Transverse colon (tissue), 4 donors: ENCODE measurements at places on chromosomes 1 and 21. TPM values are rescaled to one million over a fixed set of nuclear protein-coding genes. Genes with fewer than 3 reads are reported as not detected.
A peak's percentile ranks its signal among the peaks of the same experiment; 100 is the strongest.

GRCh38 chr1:170714163-170714562 is 50.2 kb downstream of the PRRX1 start:
- H3K36me3 ChIP-seq, result no peaks in the 10 kb centered on the region
- H3K27me3 ChIP-seq, result no peaks in the 10 kb centered on the region
- no peak for DNase-seq
- H3K4me3 ChIP-seq, result no peak overlapping the region
- H3K27ac ChIP-seq, result no peak overlapping the region

DNA sequence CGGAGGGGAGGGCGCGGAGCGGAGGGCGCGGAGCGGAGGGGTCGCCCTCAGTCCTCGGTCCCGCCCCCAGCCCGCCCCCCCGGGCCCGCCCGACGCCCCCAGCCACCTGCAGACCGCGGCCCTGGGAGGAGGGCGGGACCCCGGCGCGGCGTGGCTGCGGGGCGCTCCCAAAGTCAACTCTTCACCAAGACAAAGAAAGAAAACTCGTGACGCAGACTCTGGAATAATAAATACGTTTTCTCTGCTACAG is 1.2 kb downstream of the HES4 start:
- H3K36me3 ChIP-seq, result no peaks in the 10 kb centered on the region
- peaks cover 36% of the 10 kb centered on the region for H3K4me1 ChIP-seq
- H3K4me3 ChIP-seq, result peak overlapping the region; percentile 54

DNA sequence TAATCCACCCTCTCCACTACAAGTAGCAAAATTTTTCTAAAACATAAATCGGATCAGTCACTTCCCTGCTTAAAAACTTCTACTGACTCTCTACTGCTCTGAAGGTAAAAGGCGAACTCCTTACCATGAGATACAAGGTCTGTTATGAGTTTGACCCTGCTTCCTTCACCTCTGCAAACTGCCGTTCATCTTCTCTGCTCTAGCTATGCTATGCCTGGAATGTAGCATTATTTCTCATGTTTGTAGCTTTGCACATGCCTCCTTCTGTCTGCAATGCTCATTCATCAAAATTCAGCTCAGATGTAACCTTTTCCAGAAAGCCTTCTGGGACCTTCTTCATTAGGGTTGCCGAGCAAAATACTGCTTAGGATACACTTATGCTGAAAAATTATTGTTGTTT is 30.8 kb downstream of the RPL5 start:
- H3K27ac ChIP-seq, result no peak overlapping the region
- H3K27me3 ChIP-seq, result no peaks in the 10 kb centered on the region
- no peaks in the 10 kb centered on the region for H3K36me3 ChIP-seq
- no peaks in the 10 kb centered on the region for H3K4me1 ChIP-seq

GRCh38 chr1:111212634-111213335 is 12.3 kb upstream of the DENND2D start:
- no peaks in the 10 kb centered on the region for H3K4me1 ChIP-seq
- no peak overlapping the region for H3K27ac ChIP-seq
- DNase-seq, result no peak
- no peak overlapping the region for H3K4me3 ChIP-seq
- H3K36me3 ChIP-seq, result no peaks in the 10 kb centered on the region

C4BPA gene
- total RNA-seq, result 2.5 TPM

KCNA10 gene
- total RNA-seq, result not detected

GPATCH2 gene
- total RNA-seq, result 21.9 TPM

GRCh38 chr21:42091899-42092508 is 20.9 kb downstream of the UMODL1 start:
- no peak overlapping the region for H3K4me3 ChIP-seq
- no peak for DNase-seq
- no peaks in the 10 kb centered on the region for H3K36me3 ChIP-seq
- no peaks in the 10 kb centered on the region for H3K27me3 ChIP-seq
- H3K27ac ChIP-seq, result no peak overlapping the region

DNA sequence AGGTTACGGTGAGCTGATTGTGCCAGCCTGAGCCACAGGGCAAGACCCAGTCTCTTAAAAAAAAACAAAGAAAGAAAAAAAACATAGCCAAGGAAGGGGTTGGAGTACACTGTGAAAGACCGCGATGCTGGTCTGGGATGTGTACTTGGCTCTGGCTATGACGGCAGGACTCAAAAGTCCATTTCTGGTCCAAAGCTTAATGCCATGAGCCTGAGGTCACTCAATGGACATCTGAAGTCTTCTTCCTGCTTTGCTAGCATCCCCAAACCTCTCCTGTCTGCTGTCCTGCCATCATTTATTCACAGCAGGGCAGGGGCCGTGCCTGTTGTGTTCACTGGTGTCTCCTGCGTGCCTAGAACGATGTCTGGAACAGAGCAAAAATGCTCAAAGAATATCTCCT is 1.5 kb upstream of the ARHGEF10L start:
- no peaks in the 10 kb centered on the region for H3K36me3 ChIP-seq
- no peaks in the 10 kb centered on the region for H3K27me3 ChIP-seq
- DNase-seq, result no peak
- H3K4me3 ChIP-seq, result no peak overlapping the region
- H3K27ac ChIP-seq, result peak overlapping the region; percentile 92

NTMT2 gene
- not detected for total RNA-seq

DNA sequence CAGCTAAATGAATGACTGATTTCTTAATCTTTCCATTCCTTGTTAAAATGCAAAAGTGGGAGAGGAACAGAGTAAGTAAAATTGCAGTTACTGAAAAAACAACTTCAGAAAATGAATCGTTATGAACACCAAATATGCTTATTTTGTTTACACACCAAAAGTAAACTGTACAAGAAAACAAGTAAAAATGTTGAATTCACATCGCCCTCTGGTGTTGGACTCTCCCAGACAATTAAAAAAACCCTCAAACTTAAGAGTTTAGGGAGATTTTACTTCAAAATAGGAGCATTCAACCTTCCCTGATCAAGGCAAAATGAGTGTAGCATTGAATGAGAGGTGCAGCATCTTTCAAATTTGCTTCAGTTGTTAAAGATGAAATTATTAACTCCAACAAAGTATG is 19.4 kb upstream of the ESRRG start:
- H3K27me3 ChIP-seq, result no peaks in the 10 kb centered on the region
- no peaks in the 10 kb centered on the region for H3K4me1 ChIP-seq
- DNase-seq, result no peak
- no peak overlapping the region for H3K4me3 ChIP-seq

PAQR7 gene
- 2.4 TPM for total RNA-seq

DNA sequence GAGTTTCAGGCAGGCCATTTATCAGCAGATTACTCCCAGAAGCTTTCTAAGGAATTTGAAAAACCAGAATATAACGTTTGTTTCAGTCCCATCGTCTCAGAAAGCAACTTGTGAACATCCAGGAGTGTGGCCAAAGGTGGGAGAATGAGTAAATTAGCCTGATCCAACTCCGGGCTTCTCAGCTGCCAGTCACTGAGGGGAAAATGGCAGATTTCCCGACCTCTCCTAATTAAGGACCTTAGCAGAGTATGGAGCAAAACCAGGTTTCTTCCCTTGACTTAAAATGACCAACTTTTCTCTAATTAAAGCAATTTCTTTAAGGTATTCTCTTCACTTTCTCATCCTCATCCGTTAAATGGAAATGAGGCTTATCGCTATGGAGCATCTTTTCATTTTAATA is 1.0 kb downstream of the CORT start:
- H3K4me1 ChIP-seq, result no peaks in the 10 kb centered on the region
- no peak overlapping the region for H3K4me3 ChIP-seq
- no peaks in the 10 kb centered on the region for H3K27me3 ChIP-seq
- no peak overlapping the region for H3K27ac ChIP-seq
- H3K36me3 ChIP-seq, result no peaks in the 10 kb centered on the region
- DNase-seq, result no peak

DNA sequence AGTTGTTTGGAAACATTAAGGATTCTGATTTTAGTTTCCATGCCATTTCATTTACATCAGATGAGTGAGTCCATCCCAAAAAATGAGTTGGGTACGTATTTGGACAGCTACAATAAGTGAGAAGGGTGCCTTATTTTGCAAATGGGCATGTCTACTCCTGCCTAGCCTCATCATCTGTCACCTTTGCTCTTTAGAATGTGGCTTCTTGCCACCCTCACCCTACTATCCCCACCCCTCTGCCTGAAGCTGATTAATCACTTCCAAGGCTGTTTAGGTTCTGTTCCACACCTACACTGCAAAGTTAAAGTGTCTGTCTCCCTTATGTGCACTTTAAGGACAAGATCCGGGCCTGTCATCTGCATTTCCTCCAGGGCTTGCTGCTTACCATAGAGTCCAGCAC is 61.2 kb downstream of the ST6GALNAC5 start:
- H3K4me1 ChIP-seq, result no peaks in the 10 kb centered on the region
- no peak overlapping the region for H3K27ac ChIP-seq
- no peaks in the 10 kb centered on the region for H3K36me3 ChIP-seq
- no peaks in the 10 kb centered on the region for H3K27me3 ChIP-seq

LCE2B gene
- not detected for total RNA-seq

DNA sequence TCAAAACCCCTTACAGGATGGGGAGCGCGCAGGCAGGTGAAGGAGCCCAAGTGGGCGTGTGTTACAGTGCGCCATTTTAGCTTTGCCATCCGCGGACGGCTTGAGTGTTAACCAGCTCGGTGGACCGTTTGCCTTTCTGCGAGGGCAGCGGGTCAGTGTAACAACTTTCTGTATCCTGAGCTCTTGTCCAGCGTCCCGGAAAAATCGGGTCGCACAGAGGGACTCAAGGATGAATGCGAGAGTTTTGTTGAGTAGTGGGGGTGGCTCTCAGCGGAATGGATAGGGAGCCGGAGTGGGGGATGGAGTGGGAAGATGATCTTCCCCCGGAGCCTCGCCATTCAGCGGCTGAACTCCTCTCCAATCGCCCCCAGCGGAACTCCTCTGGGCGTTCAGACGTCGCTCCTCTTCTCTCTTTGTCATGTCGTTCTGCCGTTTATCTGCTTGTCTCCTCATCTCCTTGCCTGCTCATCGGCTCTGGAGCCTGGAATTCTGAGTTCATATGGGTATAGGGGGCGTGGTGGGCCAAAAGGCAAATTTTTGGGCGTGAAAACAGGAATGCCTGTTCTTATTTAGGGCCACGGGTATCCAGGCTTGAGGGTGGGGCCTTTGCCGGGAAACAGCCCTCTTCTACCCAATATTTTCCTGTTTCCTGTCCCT is 295.4 kb downstream of the CTH start:
- peak overlapping the region; percentile 31 for H3K4me3 ChIP-seq
- DNase-seq, result no peak
- no peak overlapping the region for H3K27ac ChIP-seq
- peaks cover 7% of the 10 kb centered on the region for H3K27me3 ChIP-seq
- H3K36me3 ChIP-seq, result no peaks in the 10 kb centered on the region

GRCh38 chr1:227911376-227911775 is 36.4 kb downstream of the WNT9A start:
- H3K4me1 ChIP-seq, result no peaks in the 10 kb centered on the region
- no peaks in the 10 kb centered on the region for H3K36me3 ChIP-seq
- DNase-seq, result no peak
- H3K27me3 ChIP-seq, result no peaks in the 10 kb centered on the region

- no peaks in the 10 kb centered on the region for H3K36me3 ChIP-seq
- no peak overlapping the region for H3K27ac ChIP-seq
- no peaks in the 10 kb centered on the region for H3K4me1 ChIP-seq
- peaks cover 67% of the 10 kb centered on the region for H3K27me3 ChIP-seq
- no peak for DNase-seq
- H3K4me3 ChIP-seq, result no peak overlapping the region
Observed at GRCh38 chr21:33063907-33064622, 5.9 kb upstream of the OLIG1 start.

NDC1 gene
- 10.1 TPM for total RNA-seq

CD1B gene
- total RNA-seq, result not detected

GRCh38 chr1:219781491-219781890 is 146.9 kb downstream of the SLC30A10 start:
- H3K4me1 ChIP-seq, result no peaks in the 10 kb centered on the region
- H3K27me3 ChIP-seq, result no peaks in the 10 kb centered on the region
- no peak overlapping the region for H3K4me3 ChIP-seq
- no peak overlapping the region for H3K27ac ChIP-seq
- no peaks in the 10 kb centered on the region for H3K36me3 ChIP-seq
- no peak for DNase-seq

- H3K27ac ChIP-seq, result no peak overlapping the region
- H3K27me3 ChIP-seq, result no peaks in the 10 kb centered on the region
- no peak for DNase-seq
Observed at GRCh38 chr1:112722601-112723510, 7.7 kb upstream of the PPM1J start.

- no peaks in the 10 kb centered on the region for H3K36me3 ChIP-seq
- no peaks in the 10 kb centered on the region for H3K27me3 ChIP-seq
- peak; percentile 58 for DNase-seq
Observed at GRCh38 chr1:226001963-226002666, 3.0 kb upstream of the SDE2 start.

GRCh38 chr1:244727871-244728474 is 75.0 kb downstream of the DESI2 start:
- no peak for DNase-seq
- H3K27ac ChIP-seq, result no peak overlapping the region
- H3K4me1 ChIP-seq, result no peaks in the 10 kb centered on the region
- no peak overlapping the region for H3K4me3 ChIP-seq
- no peaks in the 10 kb centered on the region for H3K36me3 ChIP-seq

DNA sequence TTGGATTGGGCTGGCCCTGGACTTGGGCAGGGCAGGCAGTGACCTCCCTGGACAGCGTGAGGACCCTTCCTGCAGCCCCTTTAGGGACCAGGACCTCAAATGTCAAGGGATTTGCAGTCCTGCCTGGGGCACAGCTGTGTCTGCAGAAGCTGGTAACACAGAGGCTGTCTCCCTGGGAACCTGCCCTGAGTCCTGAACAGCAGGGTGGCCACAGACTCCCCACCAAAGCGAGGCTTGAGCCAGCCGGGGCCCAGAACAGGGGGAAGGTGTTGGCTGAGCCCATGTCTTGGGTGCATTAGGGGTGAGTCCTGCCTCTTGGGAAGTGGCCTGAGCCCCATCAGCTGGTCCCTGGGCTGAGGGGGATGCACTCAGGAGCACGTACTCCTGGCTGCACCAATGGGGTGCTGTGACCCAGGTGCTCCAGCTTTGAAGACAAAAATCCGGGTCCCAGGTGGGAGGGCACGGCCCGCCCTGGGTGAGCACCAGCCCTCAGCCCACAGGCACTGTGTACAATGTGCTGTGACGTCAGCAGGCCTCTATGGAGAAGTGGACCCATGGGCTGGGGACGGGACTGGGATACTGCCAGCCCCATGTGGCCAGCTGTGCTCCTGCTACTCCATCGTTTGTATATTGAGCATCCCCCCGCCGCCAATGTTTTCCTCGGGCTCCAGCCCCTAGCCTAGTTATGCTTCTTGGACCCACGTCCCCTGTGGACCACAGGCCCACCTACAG is 72.0 kb upstream of the ARHGEF16 start:
- H3K36me3 ChIP-seq, result no peaks in the 10 kb centered on the region
- no peak for DNase-seq
- H3K4me3 ChIP-seq, result no peak overlapping the region
- no peaks in the 10 kb centered on the region for H3K4me1 ChIP-seq
- H3K27me3 ChIP-seq, result peaks cover 17% of the 10 kb centered on the region

DNA sequence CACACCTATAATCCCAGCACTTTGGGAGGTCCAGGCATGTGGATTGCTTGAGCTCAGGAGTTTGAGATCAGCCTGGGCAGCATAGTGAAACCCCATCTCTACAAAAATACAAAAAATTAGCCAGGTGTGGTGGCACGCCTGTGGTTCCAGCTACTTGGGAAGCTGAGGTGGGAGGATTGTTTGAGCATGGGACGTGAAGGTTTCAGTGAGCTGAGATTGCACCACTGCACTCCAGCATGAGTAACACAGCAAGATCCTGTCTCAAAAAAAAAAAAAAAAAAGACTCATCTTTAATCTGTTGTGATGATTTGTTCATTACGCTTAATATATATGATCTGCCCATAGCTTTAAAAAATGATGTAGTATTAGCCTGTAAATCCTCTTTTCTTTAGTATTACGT is 44.0 kb downstream of the OR10J1 start:
- no peaks in the 10 kb centered on the region for H3K4me1 ChIP-seq
- H3K27ac ChIP-seq, result no peak overlapping the region
- no peaks in the 10 kb centered on the region for H3K27me3 ChIP-seq
- DNase-seq, result no peak
